Activated CD8-positive, alpha-beta memory T cell treated with anti-CD3 and anti-CD28 coated beads for 4 hours (primary cell): ENCODE measurements at places on chromosomes 7 and 10.

DNA sequence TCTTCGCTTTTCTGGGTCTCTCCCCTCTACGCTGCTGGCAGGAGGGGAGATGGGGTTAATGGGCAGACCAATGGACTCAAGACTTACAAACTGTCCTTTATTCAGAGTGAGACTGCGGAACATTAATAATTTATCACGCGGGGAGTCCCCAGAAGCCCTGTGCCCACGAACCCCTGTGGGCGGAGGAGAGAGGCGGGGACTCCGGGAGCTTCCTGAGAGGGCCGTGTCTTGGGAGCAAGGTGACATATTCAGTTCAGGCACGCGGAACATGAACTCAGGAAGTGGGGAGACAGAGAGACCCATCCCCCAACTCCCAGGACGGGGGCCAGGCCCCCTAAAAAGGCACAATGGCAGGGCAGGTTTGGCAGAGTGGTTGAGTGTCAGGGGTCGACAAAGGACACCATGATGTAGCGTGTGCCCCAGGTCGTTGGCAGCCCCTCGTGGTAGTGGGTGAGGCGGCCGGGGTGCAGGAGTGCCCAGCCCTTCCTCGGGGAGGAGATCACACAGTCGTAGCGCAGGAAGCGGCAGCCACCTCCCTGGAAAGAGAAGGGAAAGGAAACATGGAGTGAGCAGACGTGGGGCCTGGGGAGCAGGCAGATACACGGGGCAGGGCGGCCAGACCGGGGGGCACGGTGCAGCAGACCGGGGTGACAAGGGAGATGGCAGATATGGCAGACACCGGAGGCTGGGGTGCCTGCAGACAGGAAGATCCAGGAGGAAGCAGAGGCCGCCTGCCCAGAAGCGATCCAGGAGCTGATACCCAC lies 5.2 kb upstream of the MOGAT3 start:
- DNase-seq: no peak

GRCh38 chr7:122833888-122834570 lies 52.2 kb downstream of the CADPS2 start:
- DNase-seq: no peak

DNA sequence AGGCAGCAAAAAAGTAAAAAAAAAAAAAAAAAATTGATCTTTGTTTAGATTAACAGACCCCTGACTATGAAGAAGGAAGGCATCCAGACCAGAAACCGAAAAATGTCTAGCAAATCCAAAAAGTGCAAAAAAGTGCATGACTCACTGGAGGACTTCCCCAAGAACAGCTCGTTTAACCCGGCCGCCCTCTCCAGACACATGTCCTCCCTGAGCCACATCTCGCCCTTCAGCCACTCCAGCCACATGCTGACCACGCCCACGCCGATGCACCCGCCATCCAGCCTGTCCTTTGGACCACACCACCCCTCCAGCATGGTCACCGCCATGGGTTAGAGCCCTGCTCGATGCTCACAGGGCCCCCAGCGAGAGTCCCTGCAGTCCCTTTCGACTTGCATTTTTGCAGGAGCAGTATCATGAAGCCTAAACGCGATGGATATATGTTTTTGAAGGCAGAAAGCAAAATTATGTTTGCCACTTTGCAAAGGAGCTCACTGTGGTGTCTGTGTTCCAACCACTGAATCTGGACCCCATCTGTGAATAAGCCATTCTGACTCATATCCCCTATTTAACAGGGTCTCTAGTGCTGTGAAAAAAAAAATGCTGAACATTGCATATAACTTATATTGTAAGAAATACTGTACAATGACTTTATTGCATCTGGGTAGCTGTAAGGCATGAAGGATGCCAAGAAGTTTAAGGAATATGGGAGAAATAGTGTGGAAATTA lies 19.4 kb downstream of the GATA3 start:
- DNase-seq: no peak

DNA sequence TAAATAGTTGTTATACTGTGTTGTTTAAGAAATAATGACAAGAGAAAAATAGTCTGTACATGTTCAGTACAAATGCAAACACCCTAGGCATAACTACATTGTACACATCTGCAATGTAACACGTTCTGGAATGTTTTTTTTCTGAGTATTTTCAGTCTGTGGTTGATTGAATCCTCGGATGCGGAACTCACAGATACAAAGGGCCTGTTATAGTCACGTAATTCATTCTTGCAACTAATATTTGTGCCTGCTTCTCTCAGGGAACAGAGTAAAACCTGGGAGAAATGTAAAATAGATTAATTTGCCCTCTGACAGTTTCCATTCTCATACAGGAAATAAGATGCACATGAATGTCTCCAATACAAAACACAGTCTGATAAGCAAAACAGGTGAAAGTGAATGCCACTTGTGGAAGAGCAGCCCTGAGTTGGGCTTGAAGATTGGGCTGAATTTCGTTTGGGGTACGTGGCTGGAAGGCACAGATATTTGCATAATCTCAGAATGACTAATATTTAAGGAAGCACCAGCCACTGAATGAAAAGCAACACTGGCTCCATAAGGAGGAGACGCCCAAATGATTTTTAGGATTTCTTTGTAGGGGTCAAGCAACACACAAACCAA lies 19.1 kb downstream of the DENND2A start:
- DNase-seq: no peak

- DNase-seq: no peak
These were observed 352.0 kb downstream of the PCLO start for GRCh38 chr7:82810558-82811259.

- no peak for DNase-seq
These were observed 405.9 kb downstream of the ADRA2A start for GRCh38 chr10:111482621-111483216.
